ENCODE measurements at places on chromosomes 4 and X. TPM values are rescaled to one million over a fixed set of nuclear protein-coding genes. Genes with fewer than 3 reads are reported as not detected.

- peak; percentile 81 for DNase-seq
Measured at GRCh38 chrX:15675490-15675921, 10.9 kb upstream of the CLTRN start.

DNA sequence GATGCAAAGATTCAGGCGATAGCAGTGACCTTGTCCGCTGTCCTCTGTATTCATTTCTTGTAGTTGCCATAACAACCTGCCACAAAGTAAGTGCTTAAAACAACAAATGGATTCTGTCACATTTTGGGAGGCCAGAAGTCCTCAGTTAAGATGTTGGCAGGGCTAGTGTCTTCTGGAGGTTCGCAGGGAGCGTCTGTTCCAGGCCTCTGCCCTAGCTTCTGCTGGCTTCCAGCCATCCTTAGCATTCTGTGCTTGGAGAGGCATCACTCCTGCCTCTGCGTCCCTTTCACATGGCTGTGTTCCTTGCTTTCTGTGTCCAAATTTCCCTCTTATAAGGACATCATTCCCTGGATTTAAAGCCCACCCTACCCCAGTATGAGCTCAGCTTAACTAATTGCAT lies 31.5 kb upstream of the ZNF185 start:
- no peak for DNase-seq

DNA sequence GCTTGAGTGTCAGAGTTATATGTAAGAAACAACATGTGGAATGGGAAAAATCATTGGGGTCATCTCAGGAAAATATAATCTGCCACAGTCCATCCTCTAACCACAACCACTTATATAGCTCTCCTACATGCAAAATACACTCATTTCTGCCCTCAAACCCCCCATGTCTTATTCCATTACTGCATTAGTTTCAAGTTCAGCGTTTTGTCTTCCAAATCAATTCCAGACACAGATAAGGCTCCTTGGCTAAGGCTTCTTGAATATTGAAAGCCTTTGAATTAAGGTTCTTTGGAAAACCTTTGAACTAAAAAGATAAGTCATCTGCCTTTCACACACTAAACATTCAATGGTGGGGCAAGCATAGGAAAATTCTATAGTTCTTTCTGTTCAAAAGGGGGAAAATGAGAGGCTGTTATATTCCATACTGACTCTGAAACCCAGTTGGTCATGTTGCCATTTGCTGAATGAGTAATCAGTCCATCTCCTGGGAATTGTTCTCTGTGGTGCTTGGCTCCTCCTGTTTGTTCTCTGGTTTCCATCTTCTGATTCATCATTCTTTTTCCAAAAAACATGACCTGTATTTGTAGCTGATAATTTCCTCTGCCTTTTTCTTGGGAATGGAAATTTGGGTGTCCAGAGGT lies 218.7 kb downstream of the BMPR1B start:
- no peak for DNase-seq

GRCh38 chr4:79292008-79292407 lies 33.9 kb downstream of the NAA11 start:
- DNase-seq: no peak

GRCh38 chr4:153481478-153481877 lies 15.3 kb downstream of the TMEM131L start:
- no peak for DNase-seq

GRCh38 chr4:111074523-111075114 lies 451.7 kb upstream of the PITX2 start:
- DNase-seq: no peak

H2BW2 gene
- polyA plus RNA-seq: 0.40 TPM

PCDH11X gene
- 0.04 TPM for polyA plus RNA-seq

DNA sequence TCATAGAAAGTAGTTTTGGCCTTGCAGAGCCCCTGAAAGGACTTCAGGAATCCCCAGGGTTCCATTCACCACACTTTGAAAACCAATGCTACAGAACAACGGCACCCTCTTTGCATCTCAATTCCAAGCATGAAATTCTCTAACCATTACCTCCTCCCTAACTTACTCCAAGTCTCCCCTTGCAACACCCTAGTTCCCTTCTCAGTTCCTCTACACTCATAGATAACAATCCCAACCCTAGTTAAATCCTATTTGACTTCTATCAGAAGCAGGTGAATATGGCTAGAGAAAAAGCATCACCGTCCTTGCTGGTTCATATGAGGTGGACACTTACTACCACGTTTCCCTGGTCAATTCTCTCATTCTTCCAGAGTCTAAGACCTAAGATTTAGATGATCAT lies 2.4 kb downstream of the RCHY1 start:
- no peak for DNase-seq

GRCh38 chr4:67721315-67721769 lies 20.4 kb upstream of the UBA6 start:
- no peak for DNase-seq

GRCh38 chr4:37389967-37390580 lies 145.5 kb downstream of the NWD2 start:
- DNase-seq: peak; percentile 20

DNA sequence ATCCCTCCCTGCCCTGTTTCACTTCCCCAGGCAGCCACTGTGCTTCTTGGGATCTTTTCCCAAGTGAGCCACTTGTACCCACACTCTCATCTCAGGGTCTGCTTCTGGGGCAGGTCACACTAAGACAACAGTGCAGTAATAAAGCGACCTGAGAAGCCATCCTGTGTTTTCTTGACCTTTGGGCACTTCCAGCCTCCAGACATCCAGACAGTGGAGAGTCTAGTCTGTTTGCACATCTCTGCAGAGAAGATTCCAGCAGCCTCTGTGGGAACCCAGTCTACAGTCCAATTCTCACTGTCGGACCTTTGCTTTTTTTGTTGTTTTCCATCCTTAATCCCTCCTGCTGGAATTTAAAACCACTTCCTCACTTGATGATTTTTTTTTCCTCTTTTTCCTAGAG lies 50.3 kb upstream of the ATP6AP2 start:
- DNase-seq: no peak

GRCh38 chrX:129091097-129091496 lies 432.2 kb downstream of the SMARCA1 start:
- no peak for DNase-seq
